Stimulated activated CD8-positive, alpha-beta memory T cell treated with anti-CD3 and anti-CD28 coated beads, Interleukin-7, amount 100 ng/mL, for 1 hour (primary cell): ENCODE measurements at places on chromosomes 2 and 18.

DNA sequence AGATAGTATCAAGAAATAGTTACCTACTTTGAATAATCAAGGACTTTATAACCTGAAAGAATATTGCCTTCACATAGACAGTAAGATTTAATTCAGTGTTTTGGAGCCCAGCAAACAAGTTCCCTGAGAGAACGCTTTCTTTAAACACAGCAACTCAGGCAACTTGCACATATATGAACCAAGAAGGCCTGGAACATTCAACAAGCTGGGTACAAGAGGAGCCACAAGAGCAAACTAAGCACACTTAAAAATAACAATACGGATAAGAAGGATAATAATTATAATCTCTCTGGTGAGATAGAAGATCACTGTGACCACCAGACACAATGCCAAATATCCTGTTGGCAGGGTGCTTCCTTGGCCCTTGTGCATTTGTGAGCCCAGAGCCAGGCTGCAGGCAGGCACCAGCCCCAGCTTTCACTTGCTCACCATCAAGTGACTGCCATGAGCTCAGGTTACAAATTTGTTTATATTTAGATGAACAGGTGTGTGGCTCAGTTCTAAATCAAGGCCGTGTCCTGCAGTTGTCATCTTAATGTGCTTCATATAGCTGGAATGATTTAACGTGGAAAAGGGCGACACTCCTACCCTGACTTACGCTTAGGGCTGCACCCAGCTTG lies 446.6 kb downstream of the IRS1 start:
- DNase-seq = no peak

DNA sequence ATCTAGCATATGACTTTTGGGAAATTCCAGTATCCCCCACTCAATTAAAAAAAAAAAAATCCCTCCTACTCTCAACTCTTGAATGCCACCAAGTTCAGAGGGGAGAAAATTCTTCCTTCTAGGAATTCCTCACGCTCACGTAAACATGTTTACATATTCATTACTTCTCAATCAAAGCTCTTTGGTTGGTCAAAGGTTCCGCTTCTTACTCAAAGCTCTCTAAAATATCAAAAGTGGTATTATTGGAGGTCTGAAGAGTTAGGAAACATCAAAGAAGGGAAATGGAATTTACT lies 4.1 kb downstream of the DOCK10 start:
- DNase-seq = no peak

DNA sequence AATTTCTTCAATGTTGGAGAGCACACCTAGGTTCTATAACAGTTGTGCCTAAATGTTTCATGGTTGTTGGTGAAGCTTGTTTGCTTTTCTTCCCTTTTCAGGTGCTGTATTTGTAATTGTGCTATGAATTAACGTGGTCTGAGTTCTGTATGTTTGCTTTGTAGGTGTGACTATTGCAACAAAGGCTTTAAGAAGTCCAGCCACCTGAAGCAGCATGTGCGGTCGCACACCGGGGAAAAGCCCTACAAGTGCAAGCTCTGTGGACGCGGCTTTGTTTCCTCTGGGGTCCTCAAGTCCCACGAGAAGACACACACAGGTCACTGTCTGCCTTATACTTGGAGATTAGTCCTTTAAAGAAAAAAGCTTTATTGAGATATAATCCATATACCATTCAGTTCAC lies 91.2 kb downstream of the ZNF236 start:
- DNase-seq = no peak

DNA sequence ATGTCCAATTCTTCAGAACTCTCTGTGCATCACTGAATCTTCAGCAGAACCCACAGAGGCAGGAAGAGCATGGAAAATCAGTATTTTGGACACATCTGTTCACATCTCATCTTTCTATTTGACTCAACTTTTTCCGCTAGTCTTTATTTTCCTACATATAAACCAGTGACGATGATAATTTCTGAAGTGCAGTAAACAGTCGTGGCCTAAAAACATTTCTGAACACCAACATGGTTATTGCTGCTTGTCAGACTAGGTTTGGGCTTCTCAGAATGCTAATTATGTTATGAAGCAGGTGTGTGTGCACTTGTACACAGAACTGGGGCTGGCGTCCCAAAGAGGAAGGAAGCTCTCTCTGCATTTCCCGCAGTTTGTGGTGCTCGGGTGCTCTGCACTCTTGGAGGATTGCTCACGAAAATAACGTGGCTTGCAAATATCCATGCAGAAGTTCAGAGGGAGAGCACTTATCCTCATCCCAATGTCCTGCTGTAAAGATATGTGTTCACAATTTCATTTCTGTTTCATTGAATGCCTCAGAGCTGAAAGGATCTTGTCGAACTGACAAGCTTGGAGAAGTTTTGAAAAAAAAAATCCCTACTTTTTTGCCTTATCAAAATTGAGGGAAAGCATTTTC lies 50.8 kb downstream of the EDAR start:
- DNase-seq = no peak

- no peak for DNase-seq
These were observed 101.6 kb upstream of the HNMT start for GRCh38 chr2:137862651-137863050.

- DNase-seq = no peak
These were observed 2.0 kb downstream of the SDC1 start for GRCh38 chr2:20222769-20223406.

GRCh38 chr2:128577141-128577930 lies 258.7 kb upstream of the HS6ST1 start:
- no peak for DNase-seq

DNA sequence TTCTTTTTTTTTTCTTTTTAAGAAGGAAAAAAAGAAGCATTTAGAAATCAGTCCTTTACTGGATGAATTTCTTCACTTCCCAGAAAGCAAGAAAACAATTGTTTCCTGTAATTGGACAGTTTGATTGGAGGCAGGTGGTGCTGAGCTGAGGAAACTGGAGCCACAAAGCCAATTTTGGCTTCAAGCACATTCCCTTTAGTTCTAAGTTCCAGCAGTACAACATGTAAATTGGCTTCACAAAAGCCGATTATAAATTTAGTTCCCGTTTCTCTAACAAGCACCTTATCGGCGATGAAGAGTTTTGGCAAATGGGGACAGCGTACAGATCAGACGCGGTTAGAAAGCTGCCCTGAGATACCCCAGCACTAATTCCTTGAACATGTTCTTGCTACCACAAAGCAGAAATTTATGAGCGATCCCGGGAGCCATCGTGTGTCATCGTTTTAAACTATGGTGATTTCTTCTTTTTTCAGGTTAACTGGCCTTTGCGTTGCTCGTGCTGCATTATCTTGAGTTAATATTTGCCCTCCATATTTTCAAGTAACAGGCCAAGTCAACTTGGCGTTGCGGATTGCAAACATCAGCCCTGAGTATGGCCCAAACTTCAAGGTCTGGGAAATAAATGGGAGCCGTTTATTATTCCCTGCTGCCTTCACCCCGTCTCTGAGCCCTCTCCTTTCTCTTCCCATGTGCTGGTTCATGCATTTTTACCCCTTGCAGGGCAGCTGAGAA lies 190.4 kb upstream of the ID2 start:
- no peak for DNase-seq

- no peak for DNase-seq
These were observed 51.0 kb downstream of the SETBP1 start for GRCh38 chr18:44731530-44732237.

DNA sequence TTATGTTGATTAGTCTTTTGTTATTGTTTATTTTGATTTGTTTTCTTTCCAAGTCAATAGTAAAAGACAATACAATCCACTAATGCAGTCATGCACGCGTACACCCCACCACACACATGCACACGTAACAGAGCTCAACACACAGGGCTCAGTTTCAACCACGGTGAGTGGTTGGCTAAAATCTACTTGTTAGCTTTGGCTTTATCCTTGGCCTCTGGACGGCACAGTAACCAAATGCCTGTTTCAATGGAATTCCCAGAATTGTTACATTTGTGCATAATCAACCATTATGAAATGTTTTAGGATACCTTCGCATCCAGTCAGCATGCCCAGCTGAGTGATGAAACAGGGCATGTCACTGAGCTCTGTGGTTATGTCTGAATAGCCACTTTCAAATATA lies 53.2 kb downstream of the NYAP2 start:
- DNase-seq = no peak

DNA sequence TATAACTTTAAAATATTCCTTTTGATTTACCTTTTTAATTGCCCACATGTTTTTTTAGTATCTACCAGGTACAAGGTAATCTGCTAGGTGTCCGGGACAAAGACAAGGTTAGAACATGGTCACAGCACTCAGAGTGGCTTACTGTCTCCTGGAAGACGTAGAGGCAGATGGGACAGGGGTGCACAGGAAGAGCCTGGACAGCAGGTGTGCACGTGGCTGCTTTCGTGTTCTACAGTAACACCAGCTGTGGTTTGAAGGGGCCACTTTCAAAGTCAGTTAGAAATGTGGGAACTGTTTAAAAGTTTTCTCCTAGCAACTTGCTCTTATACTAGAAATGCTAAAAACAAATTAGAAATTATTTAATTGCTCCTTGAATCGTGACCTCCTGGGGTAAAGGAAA lies 102.9 kb upstream of the ALPP start:
- no peak for DNase-seq
